ENCODE measurements at places on chromosomes 4 and X.

DNA sequence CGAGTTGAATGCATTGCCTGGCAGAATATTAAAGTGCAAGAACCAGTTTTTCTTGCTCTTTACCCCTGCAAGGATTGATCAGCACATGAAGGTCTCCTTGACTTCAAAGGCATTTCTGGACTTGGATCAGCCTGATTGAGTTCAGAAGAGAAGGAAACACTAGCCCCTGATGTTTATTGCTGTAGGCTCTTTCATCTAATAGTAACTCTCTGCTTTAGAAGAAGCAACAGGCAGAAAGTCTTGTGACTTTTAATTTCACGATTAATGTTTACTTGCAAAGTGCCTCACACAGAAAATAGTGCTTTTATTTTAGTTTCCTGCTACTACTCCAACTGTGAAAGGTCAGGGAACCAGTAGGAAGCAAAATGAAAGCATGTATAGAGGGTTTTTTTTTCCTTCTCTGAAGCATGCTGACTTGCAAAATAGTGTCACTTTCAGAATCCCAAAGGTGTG, 69.1 kb downstream of the PCDH7 start:
- no peak for DNase-seq

GRCh38 chr4:98318521-98318920, 57.3 kb downstream of the RAP1GDS1 start:
- no peak for DNase-seq

- peak; percentile 75 for DNase-seq
Measured at GRCh38 chr4:7939377-7940108, at the start of gene AFAP1. Gene AFAP1, minus strand, starts transcription at chr4:7939861. Its CDS starts 67,783 bp downstream, at chr4:7872078.

- DNase-seq: no peak
Measured at GRCh38 chr4:86272669-86273068, 87.2 kb downstream of the MAPK10 start.

DNA sequence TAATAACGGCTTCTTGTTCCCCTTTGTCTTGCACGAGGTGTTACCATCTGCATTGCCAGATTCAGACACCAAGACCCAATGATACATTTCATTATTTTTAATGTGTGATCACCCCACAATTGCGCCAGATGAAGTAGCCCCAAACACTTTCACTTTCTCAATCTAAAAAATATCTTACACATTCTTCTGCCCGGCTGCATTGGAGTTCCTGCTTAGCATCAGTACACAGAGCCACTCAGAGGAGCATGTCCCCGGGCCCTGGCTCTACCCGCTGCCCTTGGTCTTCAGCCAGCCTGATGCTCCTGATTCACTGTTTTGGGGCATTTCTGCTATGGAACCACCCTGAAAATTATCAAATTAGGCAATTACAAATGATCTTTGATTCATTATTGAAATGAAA, 66.0 kb upstream of the TENM3 start:
- DNase-seq: no peak

GRCh38 chr4:7876201-7876875, 63.3 kb downstream of the AFAP1 start:
- peak; percentile 57 for DNase-seq

- peak; percentile 35 for DNase-seq
Measured at GRCh38 chrX:119228512-119229252, 7.4 kb upstream of the PGRMC1 start.

- no peak for DNase-seq
Measured at GRCh38 chr4:16056681-16057385, 27.0 kb downstream of the PROM1 start.

DNA sequence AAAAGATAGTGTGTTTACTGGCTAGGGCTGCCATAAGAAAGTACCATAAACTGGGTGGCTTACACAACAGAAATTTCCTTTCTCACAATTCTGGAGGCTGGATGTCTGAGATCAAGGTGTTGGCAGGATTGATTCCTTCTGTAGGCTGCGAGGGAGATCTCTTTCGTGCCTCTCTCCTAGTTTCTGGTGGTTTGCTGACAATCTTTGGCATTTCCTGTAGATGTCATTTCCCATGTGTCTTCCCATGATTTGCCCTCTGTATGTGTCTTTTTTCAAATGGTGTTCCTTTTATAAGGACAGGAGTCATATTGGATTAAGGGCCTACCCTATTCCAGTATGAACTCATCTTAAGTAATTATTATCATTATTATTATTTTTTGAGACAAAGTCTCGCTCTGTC, 27.9 kb upstream of the LCORL start:
- DNase-seq: no peak

- no peak for DNase-seq
Measured at GRCh38 chr4:6306299-6306698, 36.6 kb downstream of the WFS1 start.

GRCh38 chrX:107537815-107538214, 88.4 kb downstream of the FRMPD3 start:
- DNase-seq: peak; percentile 43

DNA sequence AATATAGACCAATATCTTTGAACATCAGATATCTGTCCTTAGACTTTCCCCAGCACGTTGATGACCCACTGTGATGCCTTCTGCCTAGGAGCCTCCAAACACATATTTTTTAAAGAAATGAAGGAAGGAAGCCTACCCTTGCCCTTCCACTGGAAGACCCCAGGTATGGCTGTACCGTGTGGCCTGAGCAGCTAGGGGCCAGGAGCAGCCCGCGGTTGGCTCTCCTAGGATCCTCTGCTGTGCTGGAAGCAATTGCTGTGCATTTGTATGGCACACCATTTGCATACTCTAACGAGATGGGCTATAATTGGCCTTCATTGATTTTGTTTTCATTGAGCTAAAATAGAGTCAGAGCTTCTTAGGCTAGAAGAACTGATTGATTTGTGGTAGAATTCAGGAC, 128.8 kb downstream of the GPAT3 start:
- DNase-seq: no peak

DNA sequence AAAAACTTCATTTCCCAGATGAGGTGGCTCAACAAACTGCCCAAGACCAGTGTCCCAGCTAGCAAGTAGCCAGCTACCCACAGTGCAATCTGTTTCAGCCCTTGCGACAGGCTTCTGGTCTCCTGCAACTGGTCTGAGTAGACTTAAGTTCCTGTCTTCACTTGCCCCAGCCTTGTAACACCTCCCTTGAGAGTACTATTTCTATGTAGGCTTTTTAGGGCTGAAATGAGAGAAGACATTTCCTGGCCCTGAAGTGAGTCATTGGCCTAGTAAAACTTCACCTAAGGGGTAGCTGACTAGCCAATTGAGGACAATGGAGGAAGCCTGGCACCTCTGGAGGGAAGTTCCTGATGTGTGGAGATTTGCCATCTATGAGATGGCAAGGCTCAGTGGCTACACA, 80.1 kb upstream of the STIM2 start:
- no peak for DNase-seq

DNA sequence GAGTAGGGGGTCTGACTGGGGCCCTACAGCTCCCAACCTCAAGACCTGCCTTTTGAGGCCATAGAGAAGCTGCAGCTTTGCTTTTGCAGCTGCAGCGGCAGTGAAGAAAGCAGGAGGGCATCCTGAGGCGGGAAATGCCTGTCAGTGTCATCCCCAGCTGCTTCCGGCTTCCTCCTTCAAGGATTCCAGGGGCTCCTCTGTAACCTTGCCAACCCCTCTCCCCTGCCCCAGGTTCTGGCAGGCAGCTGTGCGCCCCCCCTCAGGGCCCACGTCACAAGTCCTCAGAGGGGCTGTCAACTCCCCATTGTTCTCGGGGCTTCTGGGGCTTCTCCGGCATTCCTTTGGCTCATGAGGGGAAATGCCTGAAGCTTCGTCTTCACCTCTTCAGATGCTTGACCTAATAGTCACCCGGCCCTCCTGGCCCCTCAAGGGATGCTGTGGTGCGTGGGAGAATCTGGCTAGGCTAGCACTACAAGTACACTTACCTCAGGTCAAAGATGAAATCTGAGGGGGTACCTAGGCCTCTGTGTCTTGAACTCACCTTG, 31.9 kb downstream of the APLN start:
- DNase-seq: no peak

- no peak for DNase-seq
Measured at GRCh38 chr4:22842360-22843018, 149.8 kb downstream of the GBA3 start.

- no peak for DNase-seq
Measured at GRCh38 chr4:57926311-57926710, 816.1 kb upstream of the IGFBP7 start.

GRCh38 chrX:13346646-13347045, 26.8 kb upstream of the ATXN3L start:
- DNase-seq: no peak

DNA sequence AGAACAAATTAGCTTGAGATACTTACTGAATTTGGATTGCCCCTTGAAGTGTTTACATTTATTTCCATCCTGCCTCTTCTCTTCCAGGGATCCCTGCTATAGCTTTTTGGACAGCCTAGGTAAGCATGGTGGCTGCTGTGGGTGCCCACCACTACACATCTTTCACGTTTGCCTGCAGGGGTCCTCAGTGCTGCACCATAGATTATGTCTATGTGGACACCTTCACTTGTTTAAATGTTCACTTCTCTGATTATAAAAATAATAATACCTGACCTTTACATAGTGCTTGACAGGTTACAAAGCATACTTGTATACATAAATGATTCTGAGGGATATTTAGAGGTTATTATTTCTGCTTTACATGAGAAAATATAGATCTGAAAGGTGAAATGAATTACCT, 67.9 kb upstream of the SLC4A4 start:
- DNase-seq: peak; percentile 22

- DNase-seq: no peak
Measured at GRCh38 chr4:101306764-101307615, 40.3 kb downstream of the PPP3CA start.

- DNase-seq: no peak
Measured at GRCh38 chr4:67465763-67466052, 79.6 kb downstream of the CENPC start.

- DNase-seq: no peak
Measured at GRCh38 chr4:137861682-137862081, 329.4 kb upstream of the PCDH18 start.

- DNase-seq: no peak
Measured at GRCh38 chr4:83759611-83760010, 223.7 kb downstream of the GPAT3 start.

- no peak for DNase-seq
Measured at GRCh38 chrX:143633461-143634308, 2.2 kb downstream of the SLITRK4 start.

DNA sequence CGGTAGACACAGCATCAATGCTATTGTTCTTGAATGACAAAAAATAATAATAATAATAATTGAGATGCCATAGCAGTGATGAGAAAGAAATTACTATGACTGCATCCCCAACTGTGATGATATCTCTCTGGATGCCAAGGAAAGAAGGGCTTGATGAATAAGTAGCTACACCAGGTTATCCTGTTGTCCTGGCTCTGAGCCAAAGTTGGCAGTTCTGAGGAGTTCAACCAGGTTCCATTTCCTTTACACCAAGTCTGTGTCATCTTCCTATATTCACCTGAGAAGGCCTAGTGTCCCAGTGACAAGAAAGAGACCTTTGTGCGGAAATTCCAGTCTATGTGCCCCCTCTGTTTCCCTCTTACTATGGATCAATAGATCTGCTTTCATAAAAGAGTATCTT, 3.4 kb upstream of the MAML3 start:
- DNase-seq: no peak

- no peak for DNase-seq
Measured at GRCh38 chr4:40617872-40618271, 11.8 kb downstream of the RBM47 start.

DNA sequence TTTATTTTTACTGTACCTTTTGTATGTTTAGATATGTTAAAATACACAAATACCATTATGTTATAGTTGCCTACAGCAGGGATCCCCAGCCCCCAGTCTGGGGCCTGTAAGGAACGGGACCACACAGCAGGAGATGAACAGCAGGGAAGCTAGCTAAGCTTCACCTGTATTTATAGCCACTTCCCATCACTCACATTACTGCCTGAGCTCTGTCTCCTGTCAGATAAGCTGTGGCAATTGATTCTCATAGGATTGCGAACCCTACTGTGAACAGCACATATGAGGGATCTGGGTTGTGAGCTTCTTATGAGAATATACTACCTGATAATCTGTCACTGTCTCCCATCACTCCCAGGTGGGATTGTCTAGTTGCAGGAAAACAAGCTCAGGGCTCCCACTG, 73.9 kb downstream of the BMPR1B start:
- DNase-seq: no peak

- no peak for DNase-seq
Measured at GRCh38 chr4:152946446-152946845, 10.3 kb downstream of the FHDC1 start.

GRCh38 chrX:41164449-41164848, 79.2 kb downstream of the USP9X start:
- DNase-seq: no peak

- no peak for DNase-seq
Measured at GRCh38 chrX:40912576-40912975, 172.7 kb upstream of the USP9X start.

DNA sequence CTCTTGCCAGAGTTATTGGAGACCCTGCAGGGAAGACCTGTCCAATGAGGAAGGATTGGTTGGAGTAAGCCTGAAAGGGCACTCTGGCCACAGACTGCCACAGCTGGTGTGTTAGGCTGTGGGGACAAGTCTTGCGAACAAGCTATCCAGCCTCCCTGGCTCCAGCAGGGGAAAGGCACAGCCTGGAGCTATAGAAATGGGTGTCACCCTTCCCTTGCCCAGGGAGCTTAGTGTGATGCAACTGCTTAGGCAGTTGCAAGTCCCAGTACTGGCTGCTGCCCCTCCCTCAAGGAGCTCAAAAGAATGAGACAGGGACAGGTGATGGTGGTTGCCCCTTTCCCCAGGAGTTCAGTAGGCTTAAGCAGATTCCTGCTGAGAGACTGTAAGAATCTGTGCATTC, 165.7 kb upstream of the CT83 start:
- DNase-seq: no peak

- DNase-seq: peak; percentile 11
Measured at GRCh38 chr4:161393602-161394001, 770.2 kb downstream of the FSTL5 start.

DNA sequence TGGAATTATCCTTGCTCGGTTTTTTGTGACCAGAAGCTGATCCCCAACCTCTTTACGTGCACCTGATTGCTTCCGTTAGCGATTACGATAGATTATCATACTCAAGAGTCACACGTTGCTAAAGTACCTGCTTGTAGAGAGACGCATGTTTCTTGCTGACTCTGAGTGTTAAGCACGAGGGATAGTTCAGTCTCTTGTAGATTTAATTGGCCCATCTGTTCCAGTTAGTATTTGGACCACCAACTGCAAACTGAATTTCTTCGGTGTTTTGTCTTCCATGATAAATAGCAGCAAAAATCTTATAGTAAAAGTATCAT, 516 bp upstream of the COX18 start:
- DNase-seq: no peak

GRCh38 chr4:37876156-37876555, 14.7 kb upstream of the TBC1D1 start:
- no peak for DNase-seq

GRCh38 chr4:87239821-87240220, 19.4 kb upstream of the KLHL8 start:
- no peak for DNase-seq

DNA sequence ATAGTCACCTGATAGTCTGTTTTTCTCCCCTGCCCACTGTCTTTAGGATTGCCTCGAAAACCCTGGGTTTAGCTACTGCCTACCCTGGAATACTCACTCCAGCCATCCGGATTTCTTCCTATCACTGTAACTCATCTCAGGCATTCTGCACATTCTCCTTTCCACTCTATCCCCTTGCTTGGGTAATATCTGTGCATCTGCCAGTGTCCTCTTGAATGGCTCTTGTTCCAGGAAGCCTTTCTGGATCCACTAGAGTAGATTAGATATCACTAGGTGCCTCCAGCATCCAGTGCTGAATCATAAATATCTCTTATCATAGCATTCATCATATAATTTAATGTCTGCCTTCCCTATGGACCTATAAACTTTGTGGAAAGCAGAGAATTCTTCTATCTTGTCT, 17.1 kb upstream of the GALNT7 start:
- no peak for DNase-seq

Measured in HAP-1 (cell line).